ENCODE measurements at places on chromosomes 3 and 15.

DNA sequence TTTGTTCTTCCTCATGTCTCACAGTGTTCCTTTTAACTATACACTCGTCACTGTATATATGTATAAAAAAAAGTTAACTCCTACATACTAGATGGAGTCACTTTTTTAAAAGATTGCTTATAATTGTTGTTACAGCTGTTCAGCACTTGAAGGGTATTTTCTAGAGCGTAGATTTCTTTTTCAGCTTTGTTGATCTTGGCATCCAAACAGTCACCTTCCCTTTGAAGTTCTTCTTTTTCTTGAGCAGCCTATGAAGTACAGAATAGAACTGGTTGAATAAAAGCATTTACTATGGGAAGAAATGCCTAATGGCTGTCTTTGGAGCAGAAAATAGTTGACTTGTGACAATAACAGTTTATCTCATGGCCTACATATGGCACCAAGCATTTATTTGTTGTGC, 17.8 kb downstream of the TTC14 start:
- DNase-seq: no peak

DNA sequence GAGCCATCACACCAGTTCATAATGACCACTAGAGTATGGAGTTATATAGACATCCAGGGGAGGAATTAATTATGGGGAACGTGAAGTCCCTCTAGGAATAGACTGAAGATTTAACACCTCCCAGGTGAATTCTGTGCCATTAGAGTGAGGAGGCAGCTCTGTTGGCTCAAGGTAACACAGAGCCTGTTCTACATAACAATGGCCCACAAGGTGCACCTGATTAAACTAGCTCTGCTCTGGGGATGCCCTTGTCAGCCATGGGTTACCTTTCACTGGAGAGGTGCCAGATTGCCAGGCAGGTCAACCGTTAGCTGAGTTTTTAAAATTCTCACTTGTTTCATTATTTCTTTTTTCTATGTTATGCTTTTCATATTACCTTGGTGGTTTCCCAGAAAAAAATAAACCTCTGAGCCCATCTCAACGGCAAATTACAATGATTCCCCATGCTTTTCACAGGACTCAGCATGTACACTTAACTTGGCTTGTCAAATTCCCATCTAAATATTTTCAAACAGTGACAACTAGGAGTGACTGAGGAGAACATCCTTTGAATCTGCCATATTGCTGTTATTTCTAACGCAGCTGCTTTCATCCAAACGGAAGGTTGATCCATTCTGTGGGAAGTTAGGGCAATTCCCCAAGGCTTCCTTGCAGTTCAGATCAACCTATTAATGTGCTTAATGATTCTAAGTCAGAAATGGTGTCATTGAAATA, 512.9 kb downstream of the MCTP2 start:
- DNase-seq: no peak

DNA sequence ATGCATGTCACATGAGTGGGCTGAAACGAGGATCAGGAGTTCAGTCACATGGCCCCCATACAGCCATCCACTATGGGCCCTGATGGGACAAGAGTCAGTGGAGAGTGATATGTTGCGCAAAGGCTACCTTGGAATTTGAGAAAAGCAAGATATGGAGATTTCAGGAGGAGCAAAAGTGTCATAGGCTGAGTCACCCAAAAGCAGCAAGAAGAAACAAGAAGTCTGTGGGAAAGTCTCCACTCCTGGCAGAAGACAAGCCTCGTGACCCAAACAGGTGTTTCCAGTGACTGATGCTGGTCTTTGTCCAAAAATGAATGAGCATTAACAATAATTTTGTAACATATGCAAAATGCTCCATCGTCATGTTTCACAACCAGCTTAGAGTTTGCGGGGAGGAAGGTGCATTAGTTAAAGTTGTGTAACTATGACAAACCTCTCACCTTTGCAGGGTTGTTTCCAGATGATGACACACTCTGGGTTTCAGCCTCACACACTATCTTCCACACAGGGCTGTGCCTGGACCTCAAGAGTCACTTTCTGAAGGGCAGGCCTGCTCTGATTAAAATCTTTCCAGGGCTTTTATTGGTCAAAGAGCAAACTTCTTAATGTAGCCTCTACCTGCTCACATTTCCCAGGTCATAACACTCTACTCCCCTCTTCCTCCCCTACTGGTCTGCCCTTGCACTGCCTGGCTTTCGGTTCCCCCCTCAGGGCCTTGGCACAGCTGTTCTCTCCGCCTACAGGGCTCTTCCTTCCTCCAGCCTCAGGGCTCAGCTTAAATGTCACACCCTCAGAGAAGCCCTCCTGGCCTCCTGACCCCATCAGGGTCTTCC, 3.9 kb upstream of the DNASE1L3 start:
- DNase-seq: no peak

DNA sequence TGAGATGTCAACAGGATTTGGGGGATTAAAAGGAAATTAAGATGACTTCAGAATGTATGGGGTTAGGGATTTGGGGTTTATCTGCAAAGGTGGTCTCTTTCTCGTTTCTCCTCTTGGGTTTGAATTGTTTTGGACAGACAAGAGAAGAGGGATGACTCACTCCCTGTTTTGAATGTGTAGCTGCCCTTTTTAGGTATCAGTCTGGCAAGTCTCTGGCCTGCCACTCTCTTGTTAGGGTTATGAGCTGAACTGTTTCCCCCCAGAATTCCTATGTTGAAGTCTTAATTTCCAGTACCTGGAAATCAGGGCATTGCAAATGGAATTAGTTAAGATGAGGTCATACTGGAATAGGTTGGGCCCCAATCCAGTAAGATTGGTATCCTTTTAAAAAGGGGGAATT, 291.7 kb downstream of the MEX3B start:
- no peak for DNase-seq

DNA sequence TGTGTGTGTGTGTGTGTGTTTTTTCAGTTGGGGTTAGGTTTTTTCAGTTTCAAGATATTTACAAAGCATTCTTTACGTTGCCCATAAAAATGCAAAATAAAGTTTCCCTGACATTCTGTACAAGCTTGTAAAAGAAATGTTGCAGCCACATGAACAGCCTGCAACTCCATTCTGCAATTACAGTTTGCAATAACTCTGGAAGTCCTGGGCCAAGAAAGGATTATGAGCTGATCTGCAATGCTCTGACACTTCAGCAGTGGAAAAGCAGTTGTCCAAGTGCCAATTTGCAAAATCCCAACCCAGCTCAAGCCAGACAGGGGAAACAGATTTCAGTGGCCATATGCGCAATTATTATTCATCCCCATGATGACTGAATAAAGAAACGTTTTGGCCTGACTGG, 322.1 kb downstream of the MEX3B start:
- DNase-seq: no peak

DNA sequence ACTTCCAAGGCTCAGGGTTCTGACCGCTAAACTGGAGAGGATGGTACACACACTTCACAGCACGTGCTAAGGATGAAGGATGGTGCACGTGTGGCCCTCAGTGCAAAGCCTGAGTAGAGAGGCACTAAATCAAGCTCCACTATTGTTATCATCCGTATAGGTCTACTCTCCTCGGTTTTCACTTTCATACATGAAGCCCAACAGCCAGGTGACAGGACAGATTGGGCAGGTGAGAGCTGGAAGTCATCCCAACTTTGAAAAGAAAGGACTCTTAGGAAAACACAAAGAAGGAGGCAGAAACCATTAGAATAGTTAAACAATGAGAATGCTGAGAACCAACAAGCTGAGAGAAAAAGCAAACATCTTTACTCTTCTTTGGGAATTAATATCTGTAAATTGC, 21.1 kb downstream of the MAGI1 start:
- DNase-seq: no peak

DNA sequence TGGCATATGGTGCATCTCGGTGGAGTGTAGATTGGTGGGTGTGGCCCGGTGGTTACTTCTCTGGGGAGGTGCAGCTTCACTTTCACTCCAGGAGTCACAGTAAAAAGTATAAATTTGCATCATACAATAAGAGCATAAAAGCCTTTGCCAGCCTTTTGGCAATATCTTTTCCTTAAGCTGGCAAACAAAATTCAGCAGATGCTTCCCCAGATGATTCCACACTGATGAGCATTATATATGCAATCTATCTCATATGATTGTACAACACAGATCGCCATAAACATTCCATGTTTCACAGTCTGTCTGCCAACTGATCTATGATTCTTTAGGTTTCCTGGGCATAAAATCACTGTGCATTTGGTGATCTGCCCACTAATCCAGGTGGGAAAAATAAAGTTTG, 120.2 kb upstream of the ALCAM start:
- no peak for DNase-seq

DNA sequence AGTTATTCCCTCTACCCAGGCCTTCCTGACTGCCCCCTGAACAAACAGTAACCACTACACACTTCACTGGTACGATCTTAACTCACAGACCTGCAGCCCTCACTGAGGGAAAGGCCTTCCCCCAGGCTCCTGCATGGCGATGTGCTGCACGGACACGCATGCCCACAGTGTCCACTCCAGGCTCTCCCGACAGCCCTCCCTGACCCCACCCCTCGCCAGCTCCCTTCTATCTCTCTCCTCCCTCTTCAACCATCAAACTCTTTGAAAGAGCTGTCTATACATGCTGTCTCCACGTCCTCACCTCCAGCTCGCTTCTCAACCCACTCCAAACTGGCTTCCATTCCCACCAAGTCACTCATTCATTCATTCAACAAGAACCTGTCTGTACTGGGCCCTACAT, 3.9 kb downstream of the SCN5A start:
- DNase-seq: no peak

GRCh38 chr15:60520825-60521368, 42.0 kb upstream of the ICE2 start:
- peak; percentile 54 for DNase-seq

DNA sequence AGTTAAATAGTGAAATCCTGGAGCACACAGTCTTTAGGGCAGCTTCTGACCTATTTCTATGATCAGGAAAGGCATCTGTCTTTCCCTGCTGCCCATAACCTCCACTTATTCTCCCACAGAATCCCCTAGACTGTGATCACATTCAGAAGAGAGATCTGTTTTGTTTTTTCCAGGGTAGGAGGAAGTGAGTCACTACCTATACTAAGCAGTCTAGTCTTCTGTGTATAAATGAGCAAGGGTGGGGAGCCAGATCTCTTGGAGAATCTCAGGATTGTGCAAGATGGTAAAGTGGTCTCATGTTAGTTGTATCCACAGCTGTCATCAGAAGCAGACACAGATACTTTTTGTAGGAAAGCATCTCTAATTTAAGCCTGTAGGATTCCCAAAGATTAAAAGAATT, 11.8 kb upstream of the FBXO22 start:
- DNase-seq: no peak

GRCh38 chr3:160402221-160403027, 3.0 kb downstream of the SMC4 start:
- no peak for DNase-seq

- no peak for DNase-seq
These were observed 11.8 kb downstream of the AAGAB start for GRCh38 chr15:67242708-67243111.

GRCh38 chr3:185623939-185624665, 38.0 kb downstream of the SENP2 start:
- DNase-seq: no peak

- DNase-seq: no peak
These were observed 320.4 kb upstream of the RASGRP1 start for GRCh38 chr15:38885001-38885400.

DNA sequence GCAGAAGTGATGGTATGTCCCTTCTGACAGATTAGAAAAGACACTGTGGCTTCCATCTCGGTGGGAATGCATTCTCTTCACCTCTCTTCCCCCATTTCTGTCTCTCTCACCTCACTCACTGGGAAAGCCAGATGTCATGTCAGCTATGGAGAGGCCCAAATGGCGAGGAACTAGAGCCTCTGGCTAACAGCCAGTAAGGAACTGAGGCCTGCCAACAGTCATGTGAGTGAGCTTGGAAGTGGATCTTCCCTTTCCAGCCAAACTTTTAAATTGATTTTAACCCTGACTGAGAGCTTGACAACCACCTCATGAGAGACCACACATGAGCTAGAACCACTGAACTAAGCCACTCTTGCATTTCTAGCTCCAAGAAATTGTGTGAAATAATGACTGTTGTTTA, 35.2 kb upstream of the CDAN1 start:
- no peak for DNase-seq

DNA sequence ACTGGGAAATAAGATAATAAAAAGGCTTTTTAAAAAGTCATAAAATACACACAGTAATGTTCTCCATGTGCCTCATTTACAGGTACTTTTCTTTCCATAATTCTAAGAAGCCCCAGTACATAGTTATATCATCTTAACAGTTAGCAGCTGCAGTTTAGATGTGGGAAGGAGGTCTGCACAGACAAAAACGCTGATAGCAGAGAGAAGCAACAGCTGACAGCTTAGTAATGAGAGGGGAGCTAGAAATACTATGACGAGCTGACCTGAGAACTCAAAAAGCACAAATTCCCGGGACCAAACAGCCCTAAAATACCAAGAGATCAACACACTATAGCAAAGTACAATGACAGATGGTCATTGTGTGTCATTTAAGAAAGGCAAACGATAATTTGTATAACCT, 36.7 kb upstream of the ARHGEF3 start:
- DNase-seq: no peak

GRCh38 chr3:24367216-24367615, 127.4 kb downstream of the THRB start:
- DNase-seq: no peak

DNA sequence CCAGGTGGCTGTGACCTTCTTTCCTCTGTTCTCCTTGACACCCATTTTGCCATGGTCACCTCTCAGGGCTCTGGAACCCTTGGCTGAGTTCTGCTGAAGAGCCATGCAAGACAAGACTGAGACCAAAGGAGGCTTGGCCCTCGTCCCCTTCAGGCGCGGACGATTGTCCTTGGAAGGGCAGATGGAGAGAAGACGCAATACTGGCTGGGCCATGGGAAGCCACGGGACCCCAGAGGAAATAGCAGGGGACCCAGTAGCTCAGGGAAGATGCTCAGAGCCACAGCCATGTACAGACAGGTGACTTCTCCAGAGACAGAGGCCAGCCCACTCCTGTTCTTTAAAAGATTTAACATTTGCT, 125.6 kb downstream of the SMAD6 start:
- no peak for DNase-seq

GRCh38 chr3:156356537-156357363, 198.2 kb downstream of the SSR3 start:
- DNase-seq: no peak

- no peak for DNase-seq
These were observed 165.6 kb downstream of the IGF1R start for GRCh38 chr15:98813951-98814350.

- no peak for DNase-seq
These were observed 82.7 kb upstream of the SLC6A6 start for GRCh38 chr3:14319654-14320182.

Measured in stimulated activated CD4-positive, alpha-beta T cell treated with anti-CD3 and anti-CD28 coated beads, TNF-alpha, amount 100 ng/mL, for 1 hour (primary cell).